ENCODE measurements at places on chromosomes 11 and 22.

DNA sequence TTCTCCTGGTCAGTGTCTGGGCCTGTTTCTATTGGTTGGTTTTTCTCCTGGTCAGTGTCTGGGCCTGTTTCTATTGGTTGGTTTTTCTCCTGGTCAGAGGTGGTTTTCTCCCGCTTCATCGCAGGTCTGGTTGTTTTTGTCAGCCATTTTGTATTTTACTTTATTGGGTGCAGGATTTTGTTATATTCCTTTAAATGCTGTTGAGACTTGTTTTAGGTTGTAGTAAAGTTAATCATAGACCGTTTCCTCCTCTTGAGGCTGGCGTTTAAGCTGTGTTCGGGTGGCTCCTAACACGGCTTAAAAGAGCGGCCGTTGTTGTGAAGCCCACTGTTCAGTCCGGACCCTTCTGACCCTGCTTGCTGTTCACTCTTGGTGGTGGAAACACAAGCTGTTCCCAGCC lies 26.2 kb downstream of the ZBED4 start:
- DNase-seq, result no peak

DNA sequence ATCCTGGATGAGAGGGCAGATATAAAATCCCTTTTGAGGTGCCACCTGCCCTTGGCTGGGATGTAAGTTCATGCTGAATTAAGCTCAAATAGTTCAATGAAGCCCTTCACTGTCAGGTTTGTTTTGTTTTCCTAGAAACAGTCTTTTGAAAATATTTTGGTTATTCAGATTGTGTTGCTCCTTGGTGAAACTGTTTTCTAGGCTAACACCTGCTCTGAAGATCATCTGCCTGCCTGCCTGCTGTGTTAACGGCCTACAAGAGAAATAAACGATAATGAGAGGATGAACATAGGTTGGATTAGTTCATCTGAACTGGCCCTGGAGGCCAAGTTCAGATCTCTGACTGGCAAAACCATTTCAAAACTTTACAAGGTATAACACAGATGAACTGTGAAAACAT lies 67.4 kb downstream of the ZBTB44 start:
- DNase-seq, result no peak

DNA sequence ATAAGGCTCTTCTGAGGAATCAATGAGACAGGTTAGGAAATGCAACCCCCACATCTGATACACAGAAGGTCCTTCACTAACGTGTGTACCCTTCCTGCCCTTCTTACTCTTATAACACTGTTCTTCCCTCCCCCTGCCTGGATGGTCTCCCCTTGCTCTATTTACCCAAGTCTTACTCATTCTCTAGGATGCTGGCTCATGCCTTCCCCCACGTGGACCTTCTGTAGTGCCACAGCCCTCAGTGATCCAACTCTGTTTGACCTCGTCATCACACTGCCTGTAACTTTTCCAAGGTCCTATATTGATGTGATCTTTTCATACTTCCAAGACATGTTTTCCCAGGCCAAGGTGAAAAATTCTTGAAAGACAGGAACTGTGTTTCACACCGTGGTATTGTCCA lies 79.8 kb downstream of the C11orf58 start:
- DNase-seq, result no peak

DNA sequence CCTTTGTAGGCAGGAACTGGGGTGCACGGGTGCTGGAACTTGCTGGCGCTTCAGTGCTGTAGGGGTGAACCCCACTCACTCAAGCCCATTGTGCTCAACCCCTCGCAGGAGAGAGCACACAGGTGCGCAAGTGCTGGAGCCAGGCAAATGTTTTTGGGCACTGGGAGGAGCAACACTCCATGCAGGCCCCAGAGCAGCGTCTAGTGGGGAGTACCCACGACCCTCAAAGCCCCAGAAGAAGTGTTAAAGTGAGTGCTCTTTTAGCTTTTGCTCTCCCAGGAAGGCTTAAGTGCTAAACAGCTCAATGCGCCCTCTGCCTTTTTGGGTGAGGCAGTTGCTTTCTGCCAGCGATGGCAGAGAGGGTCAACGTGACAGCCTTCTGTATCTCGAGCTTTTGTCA lies 282.2 kb upstream of the ARHGAP42 start:
- DNase-seq, result no peak

- DNase-seq, result peak; percentile 14
Measured at GRCh38 chr11:65125197-65126056, 3.3 kb downstream of the MRPL49 start.

DNA sequence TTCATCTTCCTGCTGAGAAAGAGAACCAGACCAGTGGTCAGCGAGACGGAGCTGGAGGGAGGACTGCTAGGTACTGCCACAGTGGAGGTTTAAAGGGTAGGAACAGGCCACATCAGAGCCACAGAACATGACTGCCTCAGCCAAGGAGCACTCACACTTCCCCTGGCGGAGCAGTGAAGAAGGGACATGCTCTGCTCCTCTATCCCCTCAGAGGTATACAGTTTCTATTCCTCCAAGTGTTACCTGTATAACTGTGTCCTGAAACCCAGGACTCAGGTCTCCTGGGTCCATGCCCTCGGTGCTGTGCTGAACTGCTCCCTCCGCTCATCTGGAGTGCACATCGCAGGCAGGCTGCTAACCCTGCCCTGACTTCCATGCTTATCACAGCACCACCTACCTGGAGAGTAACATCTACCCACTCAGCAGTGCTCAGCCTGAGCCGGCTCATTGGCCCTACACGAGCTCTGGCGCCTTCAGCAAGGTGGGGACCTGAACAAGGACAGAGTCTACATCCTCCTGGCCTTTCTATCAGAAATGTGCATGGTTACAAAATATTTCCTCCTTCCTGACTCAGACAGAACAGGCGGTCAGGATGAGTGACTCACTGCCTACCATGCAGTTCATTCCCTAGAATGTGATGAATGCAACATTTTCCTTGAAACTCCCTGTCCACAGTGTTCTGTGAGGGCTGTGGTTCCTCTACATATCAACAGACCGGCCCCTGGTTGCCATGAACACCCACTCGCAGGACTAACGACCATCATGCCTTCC lies 52.9 kb downstream of the C11orf58 start:
- DNase-seq, result no peak

DNA sequence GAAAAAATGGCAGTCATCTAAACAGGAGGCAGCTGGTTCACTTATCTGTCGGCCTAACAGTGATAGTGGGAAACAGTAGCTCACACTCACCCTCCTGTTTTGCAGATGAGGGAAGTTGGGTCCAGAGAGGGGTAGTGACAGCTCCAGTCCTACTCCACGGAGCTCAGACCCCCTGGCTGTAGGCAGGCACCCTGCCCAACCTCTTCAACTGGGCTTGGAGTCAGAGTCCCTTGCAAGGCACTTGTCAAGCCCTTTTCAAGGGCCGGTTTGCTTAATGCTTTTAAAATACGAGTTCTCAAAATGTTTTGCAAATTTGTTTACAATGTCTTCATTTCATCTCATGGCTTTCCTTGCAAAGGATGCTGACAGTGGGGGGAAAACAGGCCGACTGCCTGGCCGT lies 75.1 kb downstream of the BMAL1 start:
- DNase-seq, result no peak

GRCh38 chr11:124499711-124500110 lies 43.7 kb downstream of the OR8B12 start:
- no peak for DNase-seq

GRCh38 chr11:60734279-60734678 lies 9.8 kb downstream of the MS4A18 start:
- no peak for DNase-seq

GRCh38 chr11:27497284-27497866 lies 9.2 kb downstream of the LIN7C start:
- no peak for DNase-seq

DNA sequence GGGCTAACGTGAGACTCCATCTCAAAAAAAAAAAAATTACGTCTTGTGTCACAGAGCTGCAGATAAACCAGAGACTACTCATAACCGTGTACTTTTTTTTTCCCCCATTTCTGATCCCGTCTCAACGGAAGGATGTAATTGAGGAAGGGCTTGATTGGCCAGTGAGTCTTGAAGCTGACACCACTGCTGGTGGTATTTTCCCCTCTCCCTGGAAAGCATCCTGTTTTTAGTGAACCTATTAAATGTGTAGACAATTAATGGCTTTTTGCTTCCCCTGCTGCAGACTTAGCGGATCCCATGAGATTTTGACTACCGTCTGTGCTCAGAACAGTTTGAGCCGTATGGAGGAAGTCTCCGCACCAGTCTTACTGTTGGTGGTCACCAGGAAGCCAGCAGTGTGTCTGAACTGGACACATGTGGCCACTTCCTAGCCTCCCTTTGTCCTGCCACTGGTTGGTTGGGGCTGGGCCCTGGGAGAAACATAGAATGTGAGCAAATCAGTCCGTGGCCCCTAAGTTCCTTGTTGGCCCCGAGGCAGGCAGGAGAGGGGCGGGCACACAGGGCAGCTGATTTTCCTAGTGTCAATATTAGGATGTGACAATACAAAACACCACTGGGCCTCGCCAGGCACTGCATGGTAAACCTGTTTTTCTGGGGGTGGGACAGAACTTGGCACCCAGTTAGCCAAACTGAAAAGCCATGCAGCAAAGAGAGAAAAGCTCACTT lies 3.1 kb downstream of the BIK start:
- DNase-seq, result no peak

DNA sequence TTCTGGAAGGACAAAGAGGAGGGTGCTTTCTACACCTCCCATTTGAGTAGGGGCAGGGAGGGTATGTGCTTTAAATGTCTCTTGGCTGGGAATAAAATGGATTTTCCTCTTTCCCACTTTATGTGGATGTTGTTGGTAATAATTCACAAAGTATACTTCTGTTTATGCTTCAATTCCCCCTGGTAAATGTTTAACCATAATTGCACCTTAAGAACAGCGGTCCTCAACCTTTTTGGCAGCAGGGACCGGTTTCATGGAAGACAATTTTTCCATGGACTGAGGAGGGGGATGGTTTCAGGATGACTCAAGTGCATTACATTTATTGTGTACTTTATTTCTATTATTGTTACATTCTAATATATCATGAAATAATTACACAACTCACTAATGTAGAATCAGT lies 4.0 kb upstream of the TP53AIP1 start:
- no peak for DNase-seq

GRCh38 chr11:74417379-74417804 lies 19.2 kb upstream of the PGM2L1 start:
- DNase-seq, result no peak

- no peak for DNase-seq
Measured at GRCh38 chr11:5818245-5818886, 9.6 kb downstream of the OR52N2 start.

DNA sequence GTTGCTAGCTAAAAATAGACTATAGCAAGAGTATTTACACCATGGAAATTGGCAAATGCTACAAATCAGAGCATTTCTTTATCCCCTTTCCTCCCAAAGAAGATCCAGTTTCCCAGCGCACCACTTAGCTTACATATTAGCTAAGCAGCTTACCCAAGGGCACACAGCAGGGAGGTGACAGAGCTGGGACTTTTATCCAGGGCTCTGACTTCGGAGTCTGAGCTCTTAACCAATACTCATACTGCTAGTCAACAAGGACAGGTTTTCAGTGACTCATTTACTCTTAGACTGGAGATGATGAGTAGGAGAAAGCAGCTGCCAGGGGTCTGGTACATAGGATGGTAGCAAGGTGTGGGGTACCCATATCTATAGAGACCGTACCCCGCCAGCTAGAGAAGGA lies 38.4 kb downstream of the NAV2 start:
- DNase-seq, result no peak

DNA sequence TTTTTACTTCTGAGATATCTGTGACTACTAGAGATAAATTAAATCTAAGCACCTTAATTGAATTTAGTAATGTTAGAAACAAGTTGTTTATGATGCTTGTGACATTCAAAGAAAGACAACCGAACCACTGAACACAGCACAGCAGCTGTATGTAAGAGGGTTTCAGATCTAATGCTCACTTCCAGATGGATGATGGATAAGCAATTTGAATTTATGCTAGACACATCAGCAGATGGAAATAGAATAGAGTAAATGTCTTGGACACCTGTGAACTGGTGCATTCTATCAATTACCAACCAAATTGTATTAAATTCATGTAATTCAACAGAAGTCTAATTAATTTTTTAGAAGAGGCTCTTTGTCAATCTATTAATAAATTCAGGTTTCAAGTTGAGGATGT lies 306.3 kb downstream of the CNTN5 start:
- DNase-seq, result no peak

DNA sequence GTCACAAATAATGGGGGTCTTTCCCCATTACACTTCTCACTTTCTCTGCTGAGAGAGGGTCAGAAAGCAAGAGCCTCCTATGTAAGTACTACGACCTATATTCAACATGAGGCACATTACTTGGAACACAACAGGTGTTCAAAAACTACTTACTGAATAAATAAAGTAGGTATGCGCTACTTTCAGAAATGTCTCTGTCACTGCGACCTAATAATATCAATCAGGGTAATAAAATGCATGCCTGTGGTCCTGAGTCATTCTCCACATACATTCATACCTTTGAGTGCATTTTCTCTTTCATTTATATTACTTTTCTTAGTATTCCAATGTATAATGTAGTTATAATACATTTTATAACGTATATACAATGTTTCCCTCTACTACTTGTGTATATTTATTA lies 838.9 kb downstream of the DLG2 start:
- no peak for DNase-seq
